A549 treated with RU486 at 1 μM for 4 hours (cell line): ENCODE measurements at places on chromosomes 7 and 10. TPM values are rescaled to one million over a fixed set of nuclear protein-coding genes. Genes with fewer than 3 reads are reported as not detected.

The PRF1 gene
- not detected in 5 replicates for total RNA-seq

The TUBB8 gene
- 0.18 TPM in 1 of 5 replicates, not detected in the others for total RNA-seq

The ZCCHC24 gene
- 2.6 to 5.0 TPM (median 4.7 TPM) in 5 replicates for total RNA-seq

The A1CF gene
- total RNA-seq: 0.03 to 0.11 TPM in 2 of 5 replicates, not detected in the others

The MRLN gene
- total RNA-seq: not detected in 5 replicates

The GFRA1 gene
- 8.6 to 11.3 TPM (median 9.3 TPM) in 5 replicates for total RNA-seq

The C10orf67 gene
- 0.03 to 0.24 TPM (median 0.13 TPM) in 4 of 5 replicates, not detected in the other for total RNA-seq

The CTAGE6 gene
- total RNA-seq: not detected in 5 replicates

The CHAT gene
- total RNA-seq: not detected in 5 replicates

The DRGX gene
- total RNA-seq: 0.03 TPM in 1 of 5 replicates, not detected in the others

The PROSER2 gene
- 31.5 to 49.4 TPM (median 44.1 TPM) in 5 replicates for total RNA-seq

The FAM180A gene
- not detected in 5 replicates for total RNA-seq

The MACC1 gene
- not detected in 5 replicates for total RNA-seq

The SPDYE2 gene
- total RNA-seq: not detected in 5 replicates

The C7orf25 gene
- total RNA-seq: 1.5 to 4.8 TPM (median 3.1 TPM) in 5 replicates

The CALY gene
- total RNA-seq: 0.54 to 1.3 TPM (median 0.72 TPM) in 5 replicates

The GATA3 gene
- 4.0 to 6.6 TPM (median 5.3 TPM) in 5 replicates for total RNA-seq

The SLC26A5 gene
- total RNA-seq: not detected in 5 replicates

The MYL10 gene
- not detected in 5 replicates for total RNA-seq

The CCDC126 gene
- 2.6 to 3.6 TPM (median 3.0 TPM) in 5 replicates for total RNA-seq

The CTAGE15 gene
- not detected in 5 replicates for total RNA-seq

The UNCX gene
- 0.06 to 0.09 TPM (median 0.08 TPM) in 4 of 5 replicates, not detected in the other for total RNA-seq

The CYP2E1 gene
- total RNA-seq: 0.18 to 0.35 TPM (median 0.22 TPM) in 5 replicates

The GDF2 gene
- not detected in 5 replicates for total RNA-seq

The RNLS gene
- 7.0 to 9.2 TPM (median 8.0 TPM) in 5 replicates for total RNA-seq

The H2BK1 gene
- not detected in 5 replicates for total RNA-seq

The VSTM4 gene
- total RNA-seq: 0.29 to 0.44 TPM (median 0.36 TPM) in 5 replicates

The CALHM2 gene
- 4.3 to 6.6 TPM (median 5.1 TPM) in 5 replicates for total RNA-seq

The NEURL1 gene
- 0.18 to 0.83 TPM (median 0.35 TPM) in 5 replicates for total RNA-seq

The CCL24 gene
- 0.53 TPM in 1 of 5 replicates, not detected in the others for total RNA-seq

The COL13A1 gene
- 0.23 to 0.35 TPM (median 0.29 TPM) in 5 replicates for total RNA-seq

The TRIM50 gene
- total RNA-seq: not detected in 5 replicates

The RTKN2 gene
- total RNA-seq: 0.58 to 1.2 TPM (median 1.0 TPM) in 5 replicates
